Fibroblast of skin of left quadriceps (primary cell): ENCODE measurements at places on chromosomes 2 and 18.

- DNase-seq: no peak
These were observed 13.0 kb downstream of the ANTXR1 start for GRCh38 chr2:69026026-69026425.

- DNase-seq: peak; percentile 96
These were observed 42.5 kb downstream of the TRIB2 start for GRCh38 chr2:12759248-12759647.

DNA sequence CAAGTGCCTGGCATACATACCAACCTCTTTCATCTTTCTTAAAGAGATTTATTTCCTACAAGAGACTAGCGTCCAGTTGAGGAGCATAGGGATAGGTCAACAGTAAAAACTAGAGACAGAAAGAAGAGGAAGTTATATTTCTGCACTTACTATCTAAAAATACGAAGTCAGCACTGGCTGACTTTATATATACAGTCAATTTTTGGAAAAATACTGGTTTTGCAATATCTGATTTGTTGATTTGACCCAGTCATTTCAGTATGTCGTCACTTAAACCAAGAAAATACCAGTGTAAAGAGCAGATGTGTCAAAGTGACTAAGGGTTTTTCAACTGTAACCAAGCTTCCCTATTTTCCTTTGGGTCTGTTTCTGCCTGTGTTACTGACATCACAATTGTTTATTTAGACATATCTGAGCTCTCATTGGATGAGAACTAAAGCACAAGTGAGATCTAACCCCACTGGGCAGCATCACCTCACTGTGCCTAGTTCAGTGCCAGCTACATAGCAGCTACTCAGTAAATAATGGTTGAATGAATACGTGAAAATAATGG, 23.0 kb downstream of the CYTIP start:
- no peak for DNase-seq

DNA sequence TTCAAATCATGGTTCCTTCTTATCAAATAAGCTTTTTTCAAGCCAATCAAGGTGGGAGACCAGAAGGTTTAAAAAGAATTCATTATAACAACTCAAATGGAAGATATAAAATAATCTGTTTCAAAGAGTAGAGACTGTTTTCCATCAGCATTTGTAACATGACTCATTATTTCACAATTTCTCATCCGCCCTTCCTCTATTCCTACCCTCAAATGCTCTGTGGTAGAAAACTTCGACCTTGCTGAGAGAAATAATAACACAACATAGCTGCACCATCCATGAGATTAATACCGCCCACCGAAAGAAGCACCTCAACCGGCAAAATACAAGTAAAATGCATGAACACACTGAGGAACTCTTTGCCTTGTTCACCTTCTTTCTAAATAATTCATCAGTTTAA, 2039.2 kb upstream of the CELF4 start:
- DNase-seq: no peak

GRCh38 chr2:207288628-207289027, 122.9 kb upstream of the KLF7 start:
- DNase-seq: no peak

- peak; percentile 24 for DNase-seq
These were observed 1.8 kb downstream of the DPP4 start for GRCh38 chr2:162072181-162072702.

GRCh38 chr2:121213386-121213785, 71.6 kb downstream of the TFCP2L1 start:
- DNase-seq: no peak

GRCh38 chr2:27351802-27352598, 4.6 kb downstream of the GTF3C2 start:
- DNase-seq: no peak

GRCh38 chr2:199862788-199863187, 11.8 kb upstream of the FTCDNL1 start:
- DNase-seq: no peak

GRCh38 chr2:102070058-102070642, 72.4 kb upstream of the IL1R1 start:
- no peak for DNase-seq

DNA sequence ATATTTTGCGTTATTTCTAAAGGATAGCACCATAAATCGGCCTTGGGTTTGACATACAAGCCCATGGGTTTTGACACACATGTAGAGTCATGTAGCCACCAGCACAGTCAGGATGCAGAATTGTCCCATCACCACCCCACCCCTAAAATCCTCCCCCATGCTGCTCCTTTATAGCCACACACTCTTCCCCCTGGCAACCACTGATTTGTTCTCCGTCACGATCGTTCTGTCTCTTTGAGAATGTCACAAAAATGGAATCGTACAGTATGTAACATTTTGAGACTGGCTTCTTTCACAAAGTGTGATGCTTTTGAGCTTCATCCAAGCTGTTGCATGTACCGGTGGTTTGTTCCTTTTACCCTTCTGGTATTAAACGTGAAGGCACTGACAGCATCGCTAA, 39.1 kb downstream of the CRACDL start:
- DNase-seq: no peak

DNA sequence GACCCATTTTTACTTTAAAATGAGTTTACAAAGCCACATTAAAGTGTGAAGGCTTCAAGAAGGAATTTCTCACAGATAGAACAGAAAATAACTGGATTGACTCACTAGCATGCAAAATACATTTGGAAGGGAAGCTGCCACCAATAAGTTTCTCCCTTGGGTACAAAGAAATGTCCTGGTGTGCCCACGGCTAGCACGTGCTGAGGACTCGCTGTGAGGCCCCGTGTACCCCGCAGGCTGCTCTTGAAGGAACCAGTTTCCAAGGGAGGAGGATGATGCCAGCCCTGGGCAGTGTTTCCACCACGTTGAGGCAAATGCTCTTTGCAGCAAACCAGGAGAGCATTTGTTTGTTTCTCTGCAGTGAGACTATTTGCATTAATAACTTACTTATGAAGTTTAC, 207.3 kb downstream of the SH3RF3 start:
- DNase-seq: no peak
